ENCODE measurements at places on chromosomes 2 and 18.

DNA sequence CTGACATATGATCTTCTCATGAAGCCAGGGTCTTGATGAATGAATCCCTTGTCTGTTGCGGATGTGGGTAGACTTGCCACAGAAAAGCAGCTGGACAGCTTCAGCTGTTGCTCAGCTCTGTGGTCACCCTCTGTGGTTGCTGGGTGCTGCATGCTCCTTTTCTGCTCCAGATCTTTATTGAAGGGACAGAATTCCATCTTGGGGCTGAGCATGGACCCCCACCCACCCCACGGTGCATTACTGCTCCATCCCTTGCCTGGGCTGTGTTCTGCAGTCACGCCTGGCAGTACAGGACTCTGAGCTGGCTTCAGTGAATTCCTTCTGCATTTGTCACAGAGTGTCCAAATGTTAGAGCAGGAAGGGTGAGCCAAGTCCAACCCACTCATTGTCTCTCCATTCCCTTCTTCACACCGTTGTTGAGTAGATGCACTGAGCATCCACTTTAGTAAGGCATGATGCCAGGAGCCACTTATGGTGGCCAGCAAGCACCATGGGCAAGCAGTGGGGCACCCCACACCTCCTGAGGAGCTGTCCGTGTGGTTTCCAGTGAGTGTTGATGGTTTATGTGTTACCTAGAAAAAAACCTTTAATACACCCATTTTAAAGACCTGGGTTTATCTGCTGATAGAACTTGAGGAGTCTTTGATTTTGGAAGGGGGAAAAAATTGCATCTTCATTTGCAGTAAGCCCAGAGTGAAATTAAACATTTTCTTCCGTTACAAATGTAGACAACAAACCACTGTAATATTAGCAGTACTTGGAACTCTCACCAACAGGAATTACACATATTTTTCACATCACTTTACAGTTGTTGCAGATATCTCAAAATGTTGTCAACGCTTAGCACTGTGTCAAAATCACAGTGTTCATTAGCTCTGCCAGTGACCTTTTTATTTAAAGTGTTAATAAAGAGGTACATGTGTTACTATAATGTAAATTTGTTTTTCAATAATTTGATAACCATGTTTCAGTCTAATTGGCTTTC lies 14.7 kb upstream of the ITGB6 start:
- peak; percentile 94 for DNase-seq

DNA sequence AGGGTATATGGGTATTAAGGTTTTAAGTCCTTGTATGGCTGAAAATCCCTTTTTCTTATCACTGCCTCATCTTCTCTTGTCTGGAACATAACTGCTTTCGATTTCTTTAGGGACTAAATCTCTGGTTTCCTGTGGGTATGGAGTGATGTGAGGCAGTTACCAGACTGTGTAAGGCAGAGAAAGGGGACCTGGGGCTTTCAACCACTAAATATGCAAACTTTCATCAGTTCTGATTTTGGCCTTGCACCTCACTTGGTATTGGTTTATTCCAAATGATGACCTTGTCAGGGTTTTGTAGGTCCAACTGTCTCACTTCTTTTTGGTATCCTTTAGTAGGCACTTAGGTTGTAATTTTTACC lies 9.3 kb downstream of the MAP4K4 start:
- DNase-seq, result no peak

- peak; percentile 43 for DNase-seq
Observed at GRCh38 chr18:54209471-54210180, 14.8 kb downstream of the MBD2 start.

DNA sequence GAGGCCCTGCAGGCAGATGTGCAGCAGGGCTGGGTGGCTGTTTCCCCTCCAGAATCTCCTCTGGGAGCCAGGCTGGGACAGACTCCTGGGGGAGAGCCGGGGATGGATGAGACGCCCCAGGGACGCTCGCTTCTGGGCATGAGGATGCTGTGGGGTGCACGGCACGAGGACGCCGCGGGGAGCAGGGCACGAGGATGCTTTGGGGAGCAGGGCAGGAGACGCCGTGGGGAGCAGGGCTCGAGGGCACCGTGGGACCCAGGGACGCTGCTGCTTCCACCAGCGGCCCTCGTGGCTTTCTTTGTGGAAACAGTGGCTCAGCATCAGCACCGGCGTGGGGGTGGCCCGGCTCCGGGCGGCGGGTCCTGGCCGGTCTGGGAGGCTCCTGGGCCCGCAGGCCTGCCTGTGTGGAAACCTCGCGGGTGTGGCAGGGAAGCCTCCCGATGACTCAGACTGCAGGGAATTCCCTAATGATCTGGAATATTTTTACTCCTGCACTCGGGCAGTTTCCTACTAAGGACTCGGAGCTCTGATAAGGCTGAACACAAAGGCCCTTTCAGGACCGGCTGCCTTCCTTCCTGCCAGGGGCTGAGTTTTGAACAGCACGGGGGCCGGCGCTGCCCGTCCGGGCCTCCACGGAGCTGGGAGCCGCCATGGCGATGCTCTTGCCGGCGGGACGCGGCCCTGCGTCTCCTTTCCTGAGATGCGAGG lies 62.6 kb downstream of the NFATC1 start:
- DNase-seq, result peak; percentile 81
